ENCODE measurements at places on chromosomes 12 and 14. TPM values are rescaled to one million over a fixed set of nuclear protein-coding genes. Genes with fewer than 3 reads are reported as not detected.

GRCh38 chr14:88195676-88196075, 127.4 kb downstream of the KCNK10 start:
- no peak overlapping the region for H3K4me3 ChIP-seq
- peaks cover 18% of the 10 kb centered on the region for H3K27me3 ChIP-seq
- DNase-seq = no peak

Gene TAS2R46
- 1.5 TPM for total RNA-seq

DNA sequence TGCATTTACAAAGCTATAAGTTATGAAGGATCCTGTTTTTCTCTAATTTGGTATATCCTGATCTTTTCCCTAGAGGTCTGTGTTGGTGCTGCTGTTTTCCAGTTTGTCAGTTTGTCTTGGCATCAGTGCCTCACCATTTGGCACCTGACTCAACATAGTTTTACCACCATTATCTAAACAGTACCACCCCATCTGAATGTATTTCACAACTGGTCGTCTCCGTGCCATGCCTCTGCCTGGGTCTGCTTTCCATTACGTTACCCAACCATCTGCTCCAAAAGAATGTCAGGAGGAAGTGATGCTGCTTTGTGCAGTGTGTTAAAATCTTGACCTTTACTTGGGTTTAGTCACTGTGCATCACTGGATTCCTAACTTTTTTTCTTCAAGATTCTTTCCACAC, 129.3 kb upstream of the RASSF8 start:
- H3K27me3 ChIP-seq = no peaks in the 10 kb centered on the region
- no peaks in the 10 kb centered on the region for H3K36me3 ChIP-seq
- DNase-seq = no peak
- no peak overlapping the region for H3K27ac ChIP-seq
- no peak overlapping the region for H3K4me3 ChIP-seq
- H3K4me1 ChIP-seq = no peaks in the 10 kb centered on the region

- H3K27ac ChIP-seq = no peak overlapping the region
- H3K36me3 ChIP-seq = no peaks in the 10 kb centered on the region
These were observed 28.1 kb downstream of the ANO6 start for GRCh38 chr12:45243963-45244362.

DNA sequence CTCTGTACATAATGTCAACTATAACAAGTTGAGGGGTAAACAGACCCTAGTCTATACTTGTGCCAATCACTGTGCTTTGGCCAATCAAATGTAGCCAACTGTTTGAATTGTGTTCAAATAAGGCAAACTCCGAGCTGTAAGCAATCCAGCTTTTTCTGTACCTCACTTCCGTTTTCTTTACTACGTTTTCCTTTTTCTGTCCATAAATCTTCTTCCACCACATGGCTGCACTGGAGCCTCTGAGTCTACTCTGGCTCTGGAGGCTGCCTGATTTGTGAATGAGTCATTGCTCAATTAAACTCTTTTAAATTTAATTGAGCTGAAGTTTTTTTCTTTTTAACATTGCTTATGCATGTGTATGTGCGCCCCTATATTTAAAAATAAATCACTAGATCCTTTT, 29.7 kb downstream of the CLEC1A start:
- H3K4me1 ChIP-seq = no peaks in the 10 kb centered on the region
- DNase-seq = no peak
- H3K4me3 ChIP-seq = no peak overlapping the region

Gene NEUROD4
- total RNA-seq = not detected

DNA sequence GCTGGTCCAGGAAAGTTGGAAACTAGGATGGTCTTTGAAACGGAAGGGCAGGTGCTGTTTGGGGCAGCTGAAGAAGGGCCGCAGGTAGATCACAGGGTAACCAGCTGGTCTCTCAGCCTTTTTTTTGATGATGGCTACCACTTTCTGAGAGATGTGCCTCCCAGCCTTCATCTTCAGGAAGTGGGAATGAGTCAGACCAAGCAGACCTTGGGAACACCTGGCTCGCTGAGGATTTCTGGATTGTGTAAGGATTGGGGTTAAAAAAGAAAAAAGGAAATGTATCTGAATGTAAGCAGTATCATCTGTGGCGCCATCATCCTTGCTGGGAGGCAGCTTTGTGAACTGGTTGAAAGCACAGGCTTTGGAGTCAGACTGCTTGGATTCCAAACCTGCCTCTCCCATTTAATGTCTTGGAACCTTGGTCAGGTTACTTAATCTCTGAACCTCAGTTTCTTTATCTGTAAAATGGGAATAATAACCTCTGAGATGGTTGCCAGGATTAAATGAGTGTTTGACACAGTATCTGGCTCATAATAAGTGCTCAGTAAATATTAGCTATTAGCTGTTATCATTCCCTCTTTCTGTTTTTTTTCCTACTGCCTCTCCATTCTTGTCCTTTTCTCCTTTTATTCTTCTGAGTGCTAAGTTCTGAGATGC, 1.7 kb downstream of the PRPF40B start:
- H3K4me3 ChIP-seq = no peak overlapping the region
- H3K27me3 ChIP-seq = no peaks in the 10 kb centered on the region
- DNase-seq = no peak
- H3K36me3 ChIP-seq = no peaks in the 10 kb centered on the region
- H3K4me1 ChIP-seq = peaks cover 29% of the 10 kb centered on the region

DNA sequence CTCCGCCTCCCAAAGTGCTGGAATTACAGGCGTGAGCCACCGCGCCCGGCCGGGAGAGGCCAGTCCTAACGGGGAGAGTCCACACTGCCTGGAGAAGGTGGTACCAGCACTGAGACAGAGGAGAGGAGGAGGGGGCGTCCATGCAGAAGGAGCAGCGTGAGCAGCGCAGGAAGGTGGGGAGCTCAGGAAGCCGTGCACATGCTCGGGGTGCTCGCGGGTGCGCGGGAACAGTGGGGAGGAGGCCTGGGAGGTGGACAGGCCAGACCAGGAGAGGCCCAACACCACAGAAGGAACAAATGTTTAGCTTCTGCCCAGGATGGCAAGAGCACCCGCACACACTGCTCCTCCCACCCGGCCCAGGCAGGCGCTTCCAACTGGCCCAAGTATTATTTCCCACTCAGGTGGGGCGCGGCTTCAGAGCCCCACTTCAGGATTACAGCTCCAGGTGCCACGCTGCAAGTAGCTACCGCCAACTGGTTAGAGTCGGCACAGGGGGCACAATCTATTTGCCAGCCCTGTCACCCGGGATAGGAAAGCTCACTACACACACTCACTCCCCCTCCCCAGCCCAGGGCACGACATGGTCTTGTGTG, 80.8 kb upstream of the BCL11B start:
- H3K36me3 ChIP-seq = no peaks in the 10 kb centered on the region
- H3K4me1 ChIP-seq = no peaks in the 10 kb centered on the region
- H3K27ac ChIP-seq = no peak overlapping the region
- H3K4me3 ChIP-seq = no peak overlapping the region
- DNase-seq = no peak

DNA sequence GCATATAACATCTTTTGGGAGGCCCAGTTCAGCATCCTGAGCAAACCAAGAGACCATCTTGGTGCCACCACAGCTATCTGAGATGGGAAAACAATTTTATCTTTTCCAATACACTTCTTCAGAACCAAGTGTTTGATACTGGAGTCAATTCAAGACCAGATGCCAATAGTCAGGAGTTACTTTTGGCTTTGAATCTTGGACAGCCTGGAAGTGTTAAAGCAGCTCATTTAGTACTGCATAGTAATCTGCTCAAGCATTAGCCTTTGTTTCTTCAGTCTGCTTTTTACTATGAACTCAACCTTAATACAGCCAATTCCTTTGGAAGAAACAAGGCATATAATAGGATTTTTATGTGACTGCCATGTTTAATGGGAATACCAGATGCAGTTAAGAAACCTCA, 81.9 kb upstream of the TSPAN8 start:
- H3K27me3 ChIP-seq = no peaks in the 10 kb centered on the region
- H3K36me3 ChIP-seq = no peaks in the 10 kb centered on the region
- no peak for DNase-seq
- no peaks in the 10 kb centered on the region for H3K4me1 ChIP-seq
- no peak overlapping the region for H3K4me3 ChIP-seq
- H3K27ac ChIP-seq = no peak overlapping the region

- no peaks in the 10 kb centered on the region for H3K4me1 ChIP-seq
- no peaks in the 10 kb centered on the region for H3K36me3 ChIP-seq
- DNase-seq = no peak
These were observed 48.5 kb upstream of the FLRT2 start for GRCh38 chr14:85481471-85481870.
